H1 (cell line): ENCODE measurements at places on chromosomes 11 and 22. TPM values are rescaled to one million over a fixed set of nuclear protein-coding genes. Genes with fewer than 3 reads are reported as not detected.

Gene SLC36A4
- 7.3 and 10.2 TPM in 2 replicates for polyA plus RNA-seq

Gene GP1BB
- 0.36 and 0.66 TPM in 2 replicates for polyA plus RNA-seq

Gene PRRG4
- 0.50 and 0.65 TPM in 2 replicates for polyA plus RNA-seq

Gene MRGPRE
- not detected in 2 replicates for polyA plus RNA-seq

DNA sequence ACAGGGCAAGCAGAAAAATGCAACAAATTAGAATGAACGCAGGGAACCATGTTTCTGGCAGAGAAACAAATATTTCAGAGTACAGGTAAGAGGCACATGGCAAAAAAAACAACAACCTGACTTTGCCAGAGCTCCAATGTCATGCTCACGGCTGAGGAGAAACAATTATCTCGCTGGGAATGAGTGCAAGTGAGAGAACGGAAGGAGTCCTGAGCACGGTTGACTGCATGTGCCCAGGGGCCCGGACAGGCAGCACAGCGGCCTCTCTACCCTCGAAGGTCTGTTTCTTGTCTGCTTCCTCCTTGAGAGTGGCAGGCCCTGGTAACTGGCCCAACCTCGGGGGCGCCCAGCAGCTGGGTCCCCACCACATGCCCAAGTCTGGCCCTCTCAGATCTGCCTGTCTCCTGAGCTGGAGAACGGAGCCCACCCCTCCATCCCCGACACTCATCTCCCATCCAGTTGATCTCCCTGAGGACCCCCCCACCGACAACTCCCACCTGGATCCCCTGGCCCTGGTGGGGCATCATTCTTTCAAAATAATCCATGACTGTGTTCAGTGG is 24.6 kb upstream of the RTN4R start:
- DNase-seq, result no peak

- DNase-seq, result no peak
Measured at GRCh38 chr11:13206086-13206640, 71.4 kb upstream of the BMAL1 start.

DNA sequence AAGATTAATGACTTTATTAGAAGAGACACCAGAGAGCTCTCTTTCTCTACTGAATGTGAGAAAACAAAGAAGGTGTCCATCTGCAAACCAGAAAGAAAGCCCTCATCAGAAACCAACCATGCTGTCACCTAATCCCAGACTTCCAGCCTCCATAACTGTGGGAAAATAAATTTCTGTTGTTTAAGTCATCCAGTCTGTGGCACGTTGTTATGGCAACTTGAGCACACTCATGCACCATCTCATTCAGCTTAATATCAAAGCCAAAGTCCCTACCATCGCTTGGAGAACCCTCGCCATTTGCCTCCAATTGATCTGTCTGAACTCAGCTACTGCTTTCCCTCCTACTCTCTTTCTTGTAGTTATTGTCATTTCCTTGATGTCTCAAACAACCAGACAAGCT is 766.1 kb upstream of the ARHGAP42 start:
- DNase-seq, result no peak

GRCh38 chr22:19037282-19038163 is 84.7 kb downstream of the DGCR2 start:
- DNase-seq, result no peak

DNA sequence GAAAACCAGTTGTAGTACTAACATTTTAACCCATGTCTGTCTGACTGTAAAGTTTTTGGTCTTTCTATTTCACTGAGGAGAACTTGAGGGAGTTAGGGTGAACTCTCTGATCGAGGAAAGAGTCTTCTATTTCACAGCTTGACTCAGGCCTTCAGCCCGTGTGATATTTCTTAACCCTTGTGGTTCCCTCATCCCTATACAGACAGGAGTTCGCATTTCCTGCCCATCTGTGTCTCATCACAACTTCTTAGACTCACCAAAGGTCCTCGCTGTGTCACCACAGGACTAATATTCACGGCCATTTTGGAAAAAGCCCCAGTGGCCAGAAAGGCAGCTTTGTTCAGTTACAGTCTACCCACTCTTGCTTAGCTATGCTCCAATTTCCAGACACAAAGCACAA is 172.8 kb downstream of the FAM181B start:
- DNase-seq, result no peak

- peak; percentile 57 for DNase-seq
Measured at GRCh38 chr11:116696381-116696941, 76.3 kb downstream of the BUD13 start.

DNA sequence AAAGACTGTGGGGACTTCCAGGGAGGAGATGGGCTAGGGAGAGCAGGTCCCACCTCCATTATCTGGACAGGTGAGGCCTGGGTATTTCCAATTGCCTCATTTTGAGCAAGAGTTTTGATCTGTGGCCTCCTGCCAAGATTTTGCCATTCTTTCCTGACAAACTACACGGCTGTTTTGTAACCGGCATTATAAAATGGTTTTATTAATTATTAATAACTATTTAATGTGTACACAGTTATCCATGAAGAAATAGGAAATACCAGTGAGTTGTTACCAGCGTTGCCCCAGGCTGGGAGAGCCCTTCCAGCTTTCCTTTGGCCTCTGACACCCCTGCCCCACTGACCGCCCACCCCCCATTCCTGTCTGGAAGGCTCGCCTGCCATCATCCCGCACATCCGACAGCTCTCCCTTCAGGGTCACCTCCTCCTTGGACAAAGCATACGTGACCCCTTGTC is 14.9 kb upstream of the SEC14L3 start:
- no peak for DNase-seq

- DNase-seq, result no peak
Measured at GRCh38 chr11:61855939-61856680, 28.0 kb downstream of the FADS2 start.
